Activated CD4-positive, alpha-beta T cell treated with anti-CD3 and anti-CD28 coated beads for 36 hours (primary cell): ENCODE measurements at places on chromosomes 4 and X.

GRCh38 chrX:23373129-23373804, 38.6 kb downstream of the PTCHD1 start:
- DNase-seq: no peak

GRCh38 chr4:1180663-1181062, 8.3 kb upstream of the SPON2 start:
- no peak for DNase-seq

- no peak for DNase-seq
Measured at GRCh38 chr4:2182994-2183393, 58.9 kb downstream of the HAUS3 start.

- no peak for DNase-seq
Measured at GRCh38 chr4:83552924-83553323, 17.0 kb downstream of the GPAT3 start.

DNA sequence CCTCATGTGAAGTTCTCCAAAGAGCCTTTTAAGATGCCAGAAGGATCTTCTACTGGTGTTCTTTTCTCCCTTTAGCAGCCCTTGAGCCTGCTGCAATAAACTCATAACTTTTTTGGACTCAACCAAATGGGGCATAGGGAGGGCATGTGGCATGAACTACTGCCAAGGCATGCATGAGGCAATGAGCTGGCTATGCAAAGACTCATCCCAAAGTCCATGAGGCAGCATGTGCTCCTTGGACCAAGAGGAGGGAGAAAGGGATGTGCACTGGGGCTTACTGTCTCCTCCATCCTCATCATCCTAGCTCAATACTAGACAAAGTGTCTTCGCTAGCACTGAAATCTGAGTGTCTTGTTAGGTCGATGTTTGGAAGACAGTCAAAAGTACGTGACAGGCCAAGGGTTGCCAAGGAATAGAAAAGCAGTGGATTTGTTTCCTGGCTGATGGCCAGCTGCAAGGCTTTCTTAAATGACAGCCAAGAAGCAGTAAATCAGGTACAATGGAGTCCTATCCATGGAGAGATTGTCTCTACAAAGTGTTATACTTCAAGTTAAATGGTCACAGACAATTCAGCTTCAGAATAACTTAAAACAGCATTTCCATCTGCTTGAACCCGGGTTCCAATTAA, 44.5 kb upstream of the ATXN3L start:
- DNase-seq: no peak

DNA sequence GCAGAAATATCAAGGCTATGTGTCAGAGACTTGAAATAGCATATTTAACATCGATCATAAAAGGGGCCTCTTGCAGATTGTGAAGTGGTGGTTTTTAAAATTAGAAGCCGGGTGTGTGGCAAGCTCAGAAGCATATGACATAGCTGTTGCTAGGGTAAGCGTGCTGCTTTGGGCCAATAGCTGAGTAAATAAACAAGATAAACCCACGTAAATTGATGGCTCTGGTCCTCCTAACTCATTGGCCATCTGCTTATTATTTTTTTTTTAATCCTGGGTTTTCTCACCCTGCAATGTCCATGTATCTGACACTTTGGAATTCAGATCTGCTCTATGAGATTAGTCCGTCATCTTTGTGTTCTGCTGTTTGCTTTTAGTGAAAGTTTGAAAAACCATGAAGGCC, 32.6 kb upstream of the STOX2 start:
- no peak for DNase-seq

- DNase-seq: no peak
Measured at GRCh38 chr4:13728761-13729160, 101.2 kb upstream of the BOD1L1 start.

- no peak for DNase-seq
Measured at GRCh38 chr4:186345184-186345583, 79.2 kb downstream of the F11 start.

DNA sequence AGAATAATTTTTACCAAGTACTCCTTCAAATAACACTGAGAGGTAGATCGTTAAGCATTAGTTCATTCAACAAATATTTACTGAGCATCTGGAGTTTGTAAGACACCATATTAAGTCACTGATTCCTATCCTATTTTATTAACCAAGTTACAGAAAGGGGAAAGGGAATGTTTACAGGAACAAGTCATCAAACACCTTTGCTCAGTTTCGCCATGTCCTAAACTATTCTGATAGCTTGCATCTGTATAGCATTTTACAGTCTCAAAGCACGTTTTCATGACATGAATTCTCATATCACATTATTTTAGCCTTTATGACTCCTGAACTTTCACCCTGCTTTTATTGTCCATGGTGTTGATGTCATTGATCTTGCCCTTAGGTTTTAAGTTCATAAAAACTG, 89.2 kb downstream of the AREG start:
- DNase-seq: no peak

- DNase-seq: no peak
Measured at GRCh38 chrX:133911825-133912495, 73.4 kb downstream of the GPC3 start.

DNA sequence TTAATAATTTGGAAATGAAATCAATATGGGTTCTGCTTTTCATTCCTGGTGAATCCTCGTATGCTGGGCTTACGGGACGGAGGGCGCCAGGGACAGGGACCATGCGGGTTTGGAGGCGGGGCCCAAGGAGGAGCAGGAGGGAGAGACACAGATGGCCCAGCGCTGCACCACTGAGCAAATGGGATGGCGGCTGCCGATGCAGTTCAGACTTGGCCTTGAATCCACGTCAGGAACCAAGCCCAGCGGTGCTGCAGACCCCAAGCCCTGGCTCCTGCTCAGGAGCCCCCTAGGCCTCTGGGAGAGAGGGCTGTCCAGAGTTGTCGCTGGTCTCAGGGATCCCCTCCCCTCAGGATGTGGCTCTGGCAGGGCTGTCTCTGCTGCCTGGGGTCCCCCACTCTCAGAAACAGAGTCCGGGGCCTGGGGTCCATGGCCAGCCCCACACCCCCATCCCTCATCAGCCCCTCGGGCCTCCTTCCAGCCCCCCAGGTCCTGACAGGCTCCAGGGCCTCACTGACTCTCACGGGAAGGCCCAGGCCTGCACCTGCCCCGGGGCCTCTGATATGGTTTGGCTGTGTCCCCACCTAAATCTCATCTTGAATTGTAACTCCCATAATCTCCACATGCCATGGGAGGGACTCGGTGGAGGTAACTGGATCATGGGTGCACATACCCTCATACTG, 75.2 kb downstream of the FAM53A start:
- DNase-seq: no peak

- DNase-seq: no peak
Measured at GRCh38 chrX:133005042-133005441, 46.6 kb upstream of the HS6ST2 start.

DNA sequence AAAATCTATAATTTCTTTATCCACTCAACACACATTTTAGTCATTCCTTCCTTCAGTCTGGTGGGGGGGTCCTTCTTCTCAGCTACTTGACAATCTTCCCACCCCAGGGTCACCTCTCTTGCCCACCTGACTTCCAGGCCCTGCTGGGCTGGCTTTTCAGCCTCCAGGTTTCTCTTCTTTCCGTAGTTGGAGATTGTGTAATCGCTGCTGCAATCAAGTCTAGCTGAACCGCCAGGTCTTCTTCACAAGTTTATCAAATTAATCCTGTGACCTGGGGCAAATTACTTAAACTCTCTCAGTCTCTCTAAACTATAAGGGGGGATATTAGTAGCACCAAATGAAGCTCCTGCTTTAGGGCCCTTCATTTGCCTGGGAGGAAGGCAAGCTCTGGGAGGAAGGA, 102.9 kb upstream of the TNIP3 start:
- DNase-seq: no peak

GRCh38 chr4:41172786-41173185, 41.6 kb downstream of the APBB2 start:
- no peak for DNase-seq

GRCh38 chrX:106611317-106611678, 480 bp upstream of the RADX start:
- no peak for DNase-seq

GRCh38 chr4:182271731-182272130, 28.5 kb downstream of the TENM3 start:
- DNase-seq: no peak

GRCh38 chr4:94504545-94504944, 52.8 kb downstream of the PDLIM5 start:
- DNase-seq: no peak

DNA sequence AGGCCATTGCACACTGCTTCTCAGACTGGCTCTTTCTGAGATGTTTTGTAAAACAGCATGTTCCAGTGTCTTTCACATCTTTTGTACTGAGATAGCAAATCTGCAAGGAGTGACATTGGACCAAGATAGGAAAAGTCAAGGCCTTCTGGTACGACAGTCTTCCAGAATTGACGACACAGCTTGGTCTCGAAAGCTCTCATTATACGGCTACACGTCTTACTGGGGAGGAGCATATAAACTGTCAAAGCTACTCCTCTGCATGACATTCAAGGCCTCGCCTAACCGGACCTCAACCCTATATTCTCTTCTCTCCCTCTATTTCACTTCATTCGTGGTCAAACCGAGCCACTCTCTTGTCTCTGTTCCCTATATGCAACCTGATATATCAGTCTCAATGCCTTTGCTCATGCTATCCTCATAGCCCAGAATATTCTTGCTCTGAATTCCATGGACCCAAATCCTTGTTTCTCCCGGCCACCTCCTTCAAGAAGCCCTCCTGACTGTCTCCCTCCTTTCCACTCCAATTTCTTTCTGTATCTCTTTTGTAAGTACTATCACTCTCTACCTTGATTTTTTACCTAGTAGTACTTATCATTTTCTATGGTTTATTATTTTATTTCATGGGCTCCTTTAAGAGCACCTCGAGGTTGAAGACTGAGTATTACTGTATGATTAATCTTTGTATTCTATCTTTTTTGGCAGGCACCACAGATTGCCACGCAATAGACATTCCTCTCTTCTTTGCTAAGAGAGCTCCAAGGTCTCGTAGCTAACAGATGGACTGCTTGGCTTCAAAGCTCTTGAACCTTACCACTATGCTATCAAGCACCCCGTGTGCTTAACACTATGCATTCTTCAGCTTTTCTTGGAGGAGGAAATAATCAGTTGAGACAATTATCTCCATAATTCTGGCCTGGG, 35.1 kb downstream of the RBM47 start:
- no peak for DNase-seq

DNA sequence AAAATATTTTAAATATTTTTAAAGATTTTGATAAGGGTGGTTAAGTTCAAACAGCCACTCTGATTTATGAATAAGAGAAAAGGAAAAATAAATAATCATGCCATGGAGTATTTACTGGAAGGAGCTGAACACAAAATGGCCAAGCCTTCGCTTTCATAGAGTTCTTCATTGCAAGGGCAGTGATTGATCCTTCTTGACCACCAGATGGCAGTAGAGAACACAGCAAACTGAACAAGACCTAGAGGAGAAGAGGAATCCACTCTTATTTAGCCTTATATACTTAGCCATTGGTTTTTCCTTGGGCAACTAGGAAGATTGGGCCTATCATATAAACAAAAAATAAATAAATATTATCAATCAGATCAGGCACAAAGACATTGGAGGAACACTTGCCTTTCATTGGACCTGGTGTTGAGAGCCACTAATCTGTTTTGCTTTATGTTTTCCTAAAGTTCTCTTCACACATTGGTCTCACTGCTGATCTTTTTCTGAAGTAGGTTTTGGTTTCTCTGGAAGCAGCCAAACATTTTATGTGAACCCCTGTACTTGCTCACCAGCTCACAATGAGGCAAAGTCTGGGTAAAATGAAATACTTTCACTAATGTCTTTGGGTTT, 58.1 kb upstream of the PARM1 start:
- DNase-seq: peak; percentile 16

- peak; percentile 63 for DNase-seq
Measured at GRCh38 chrX:1679238-1679637, 64.4 kb downstream of the ASMT start.

- DNase-seq: no peak
Measured at GRCh38 chr4:91322961-91323360, 980.8 kb upstream of the GRID2 start.

GRCh38 chr4:63700569-63700968, 708.7 kb downstream of the TECRL start:
- DNase-seq: no peak

- DNase-seq: no peak
Measured at GRCh38 chr4:120765260-120765680, 157.3 kb downstream of the PRDM5 start.

DNA sequence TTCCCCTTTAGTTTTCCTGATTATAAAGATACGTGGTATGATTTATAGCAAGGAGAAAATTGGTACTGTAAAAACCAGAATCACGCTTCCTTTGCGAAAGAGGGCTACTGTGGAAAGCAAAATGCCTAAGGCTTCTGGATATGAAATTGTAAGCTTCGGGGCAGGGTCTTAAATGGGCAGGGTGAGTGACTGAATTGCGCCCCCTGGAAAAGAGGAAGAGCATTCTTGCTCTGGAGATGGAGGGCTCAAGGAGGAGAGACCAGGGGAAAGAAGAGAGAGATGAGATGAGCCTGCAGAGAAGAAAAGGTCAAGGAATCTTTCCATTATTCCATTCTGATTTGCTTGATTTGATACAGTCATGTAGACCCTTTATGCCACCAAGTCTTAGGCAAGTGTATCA, 13.1 kb upstream of the ETNPPL start:
- DNase-seq: no peak

- DNase-seq: no peak
Measured at GRCh38 chr4:73451404-73451803, 15.4 kb downstream of the AFP start.

DNA sequence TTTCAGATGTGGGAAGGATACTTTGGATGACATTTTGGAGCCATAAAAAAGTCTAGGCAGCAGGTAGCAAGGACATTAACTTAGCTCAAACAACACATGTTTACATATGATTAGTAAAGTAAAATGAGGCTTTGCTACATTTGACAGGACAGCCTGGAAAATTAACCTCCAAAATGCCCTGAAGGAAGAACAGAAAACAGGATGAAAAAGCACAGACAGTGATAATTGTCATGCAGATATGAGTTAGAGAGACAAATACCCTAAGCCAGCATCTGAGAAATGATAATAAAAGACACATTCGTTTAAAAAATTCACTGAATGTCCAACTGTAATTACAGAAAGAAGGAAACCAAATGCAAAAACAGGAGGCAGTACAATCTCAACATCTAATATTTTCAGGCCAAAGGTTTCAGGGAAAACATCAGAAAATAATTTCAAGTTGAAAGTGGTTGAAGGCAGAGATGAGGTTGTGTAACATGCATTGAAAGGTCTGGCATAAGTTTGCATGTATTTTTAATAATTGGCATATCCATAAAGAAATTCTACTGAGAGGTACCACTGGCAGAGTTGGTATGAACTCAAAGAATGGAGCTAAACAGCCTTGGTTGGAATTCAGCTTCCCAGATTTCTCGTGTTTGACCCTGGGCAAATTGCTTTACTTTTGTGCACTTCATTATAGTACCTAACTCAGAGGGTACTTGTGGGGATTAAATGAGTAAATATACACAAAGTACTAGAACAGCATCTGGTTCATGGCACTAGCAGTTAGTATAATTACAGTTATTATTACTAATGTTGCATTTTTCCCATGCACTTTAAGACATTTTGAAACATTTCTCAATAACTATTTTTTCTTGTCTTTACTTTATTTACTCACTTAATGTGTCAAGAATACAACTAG, 54.4 kb upstream of the MAP9 start:
- DNase-seq: no peak
